ENCODE measurements at places on chromosomes 6 and 20.

GRCh38 chr20:20413810-20414281 lies 45.9 kb downstream of the INSM1 start:
- no peak for DNase-seq

DNA sequence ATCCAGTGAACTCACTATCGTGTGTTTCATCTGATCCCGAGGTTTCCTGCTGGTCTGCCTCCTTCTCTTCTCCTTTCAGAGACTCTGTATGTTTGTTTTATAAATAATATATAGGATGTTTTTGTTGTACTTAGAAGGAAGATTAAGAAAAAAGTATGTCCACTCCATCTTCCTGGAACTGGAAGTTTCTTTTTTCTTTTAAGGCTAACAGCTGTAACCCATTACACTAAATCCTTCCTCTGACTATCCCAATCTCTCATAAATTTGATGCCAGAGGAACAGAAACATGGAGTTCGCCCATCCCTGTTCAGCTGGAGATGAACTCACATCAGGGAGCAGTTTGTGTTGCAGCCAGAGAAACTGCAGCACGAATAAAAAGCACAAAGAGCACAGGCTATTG lies 20.7 kb downstream of the RIPK1 start:
- no peak for DNase-seq

DNA sequence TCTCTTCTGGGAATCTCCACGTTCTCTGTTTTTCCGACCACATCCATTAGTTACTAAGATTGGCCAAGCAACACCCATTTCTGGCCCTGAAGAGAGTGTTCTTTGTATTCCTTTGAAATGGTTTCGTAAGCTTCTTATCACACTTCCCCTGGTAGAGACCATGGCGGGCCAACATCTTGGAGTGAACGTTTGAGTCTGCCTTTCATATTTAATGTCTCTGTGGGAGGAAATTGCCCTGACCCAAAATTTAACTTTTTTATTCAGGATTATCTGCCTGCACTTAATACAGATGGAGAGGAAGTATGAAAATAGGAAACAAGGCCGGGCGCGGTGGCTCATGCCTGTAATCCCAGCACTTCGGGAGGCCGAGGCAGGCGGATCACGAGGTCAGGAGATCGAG lies 177.0 kb upstream of the SNX9 start:
- no peak for DNase-seq

GRCh38 chr20:41563087-41563486 lies 55.1 kb downstream of the CHD6 start:
- DNase-seq = no peak

- no peak for DNase-seq
Observed at GRCh38 chr6:40620574-40621240, 33.5 kb upstream of the LRFN2 start.

DNA sequence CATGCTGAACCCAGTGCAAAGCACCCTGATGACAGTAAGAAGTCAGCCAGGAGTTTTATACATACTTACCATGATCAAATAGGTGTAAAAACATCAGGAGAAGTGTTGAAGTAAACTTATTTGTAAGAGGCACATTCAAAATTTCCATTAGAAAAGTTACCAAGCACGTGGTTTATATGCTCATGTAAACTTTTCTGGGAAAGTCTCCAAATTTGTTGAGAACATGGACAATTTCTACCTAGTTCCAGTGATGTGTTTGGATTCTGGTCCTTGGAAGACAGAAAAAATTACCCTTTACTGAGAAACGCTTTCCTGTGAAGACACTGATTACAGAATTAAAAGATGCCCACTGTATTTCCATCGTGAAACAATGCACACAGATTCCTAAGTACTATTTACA lies 288.9 kb upstream of the CDH4 start:
- no peak for DNase-seq

DNA sequence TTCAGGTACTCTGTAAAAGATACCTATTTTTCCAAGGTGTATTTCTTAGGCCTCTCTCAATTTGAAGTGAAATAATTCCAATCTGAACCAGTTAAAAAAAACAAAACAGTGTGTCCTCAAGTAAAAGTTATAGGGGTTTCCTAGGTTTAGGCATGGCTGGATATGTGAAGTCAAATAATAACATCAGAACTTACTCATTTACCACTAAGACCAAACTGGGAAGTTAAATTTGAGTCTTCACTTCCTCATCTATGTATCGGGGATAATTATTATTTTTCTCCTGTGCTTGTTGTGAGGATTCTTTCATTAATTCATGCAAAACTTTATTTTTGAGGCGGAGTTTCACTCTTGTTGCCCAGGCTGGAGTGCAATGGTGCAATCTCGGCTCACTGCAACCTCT lies 86.2 kb upstream of the PTPRK start:
- no peak for DNase-seq

DNA sequence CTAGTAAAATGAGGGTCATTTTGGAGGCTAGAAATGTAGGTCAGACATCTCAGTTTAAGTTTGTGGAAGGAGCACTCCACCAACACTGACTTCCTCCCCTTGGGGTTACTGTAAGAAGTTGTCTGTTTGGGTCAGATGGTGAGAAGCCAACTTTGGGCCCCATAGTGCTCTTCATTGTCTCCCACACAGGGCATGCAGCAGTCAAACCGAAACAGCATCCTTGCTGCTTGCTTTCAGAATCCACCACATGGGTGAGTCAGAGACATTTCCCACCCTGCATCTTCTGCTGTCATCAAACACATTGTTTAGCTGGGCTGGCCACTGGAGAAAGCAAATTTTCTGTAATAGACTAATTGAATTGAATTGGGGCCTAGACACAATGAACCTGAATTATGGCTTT lies 16.8 kb downstream of the IL17F start:
- DNase-seq = no peak

GRCh38 chr6:151101816-151102694 lies 137.7 kb upstream of the AKAP12 start:
- no peak for DNase-seq

- no peak for DNase-seq
Observed at GRCh38 chr6:34161857-34162515, 16.1 kb upstream of the GRM4 start.

GRCh38 chr6:88179692-88180091 lies 13.5 kb upstream of the CNR1 start:
- DNase-seq = no peak

DNA sequence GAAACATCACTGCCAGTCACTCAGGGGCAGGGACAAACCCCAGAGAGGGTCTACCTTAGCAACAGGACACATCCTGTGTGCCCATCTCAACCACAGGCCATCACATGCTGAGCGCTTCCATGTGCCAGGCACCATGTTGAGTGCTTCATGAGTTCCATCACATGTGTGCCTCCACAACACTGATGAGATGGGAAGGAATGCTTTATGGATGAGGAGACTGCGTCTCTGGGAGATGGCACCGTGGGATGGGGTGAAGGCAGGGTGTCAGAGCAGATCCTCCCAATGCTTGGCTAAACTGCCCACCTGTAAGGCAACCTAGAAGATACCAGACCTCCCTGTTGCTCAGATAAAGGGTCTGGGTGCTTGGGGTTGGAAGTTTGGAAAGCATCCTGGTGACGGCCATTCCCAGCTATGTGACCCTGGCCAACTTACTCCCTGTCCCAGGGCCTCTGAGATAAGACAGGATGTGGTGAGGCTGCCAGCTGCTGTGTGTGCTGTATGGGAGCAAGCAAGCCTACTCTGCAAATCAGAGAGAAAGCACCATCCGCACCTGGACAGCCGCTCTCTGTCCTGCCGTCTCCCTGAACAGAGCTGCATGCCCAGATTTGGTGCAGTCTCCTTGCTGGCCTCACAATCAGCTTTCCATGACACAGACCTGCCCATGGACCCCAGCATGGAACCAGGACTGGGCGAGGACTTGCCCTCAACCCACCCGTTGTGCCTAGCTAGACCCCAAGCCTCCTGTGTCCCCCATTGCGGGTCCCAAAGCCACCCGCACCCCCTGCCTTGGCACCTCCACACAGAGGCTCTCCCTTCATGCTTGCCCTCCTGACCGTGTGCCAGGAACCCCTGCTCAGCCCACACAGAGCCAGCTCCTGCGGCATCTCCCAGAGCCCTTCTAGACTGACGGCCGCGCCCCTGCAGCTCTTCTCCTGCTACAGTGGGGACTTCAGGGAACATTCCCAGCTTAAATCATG lies 143.7 kb downstream of the SYNDIG1 start:
- DNase-seq = no peak

DNA sequence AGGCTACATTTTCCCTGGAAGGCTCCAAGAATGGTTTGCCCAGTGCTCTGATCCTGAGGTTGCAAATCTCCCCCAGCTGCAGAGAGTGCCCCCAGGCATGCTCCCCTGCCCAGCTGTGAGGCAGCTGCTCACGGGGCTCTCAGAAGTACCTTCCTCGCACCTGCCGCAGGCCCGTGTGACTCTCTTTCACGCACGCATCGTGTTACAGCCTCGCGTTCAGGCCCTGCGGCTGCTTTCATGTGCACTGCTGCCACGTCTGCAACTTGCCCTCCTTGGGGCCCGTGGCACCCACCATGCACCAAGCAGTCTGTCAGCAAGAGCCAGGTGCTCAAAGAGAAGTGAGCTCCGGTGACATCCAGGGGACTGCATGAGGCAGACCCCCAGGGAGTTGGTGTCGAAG lies 28.6 kb upstream of the SPO11 start:
- no peak for DNase-seq

GRCh38 chr6:112831022-112831421 lies 483.9 kb downstream of the RFPL4B start:
- no peak for DNase-seq

DNA sequence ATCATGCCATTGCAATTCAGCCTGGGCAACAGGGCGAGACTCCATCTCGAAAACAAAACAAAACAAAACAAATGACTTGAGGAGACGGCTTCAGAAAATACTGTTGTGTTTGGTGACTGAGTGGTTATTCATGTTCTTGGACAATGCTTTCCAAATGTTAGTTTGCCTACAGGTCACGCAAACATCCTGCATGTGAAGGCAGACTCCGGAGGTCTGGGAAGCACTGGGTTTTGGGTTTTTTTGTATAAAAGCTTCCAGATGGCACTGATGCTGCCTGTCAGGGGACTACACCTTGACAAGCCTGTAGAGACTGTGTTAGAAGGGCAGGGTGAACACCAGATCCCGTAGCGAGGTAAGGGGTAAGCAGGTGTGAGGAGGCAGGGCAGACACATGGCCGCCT lies 81.7 kb downstream of the THBS2 start:
- no peak for DNase-seq

DNA sequence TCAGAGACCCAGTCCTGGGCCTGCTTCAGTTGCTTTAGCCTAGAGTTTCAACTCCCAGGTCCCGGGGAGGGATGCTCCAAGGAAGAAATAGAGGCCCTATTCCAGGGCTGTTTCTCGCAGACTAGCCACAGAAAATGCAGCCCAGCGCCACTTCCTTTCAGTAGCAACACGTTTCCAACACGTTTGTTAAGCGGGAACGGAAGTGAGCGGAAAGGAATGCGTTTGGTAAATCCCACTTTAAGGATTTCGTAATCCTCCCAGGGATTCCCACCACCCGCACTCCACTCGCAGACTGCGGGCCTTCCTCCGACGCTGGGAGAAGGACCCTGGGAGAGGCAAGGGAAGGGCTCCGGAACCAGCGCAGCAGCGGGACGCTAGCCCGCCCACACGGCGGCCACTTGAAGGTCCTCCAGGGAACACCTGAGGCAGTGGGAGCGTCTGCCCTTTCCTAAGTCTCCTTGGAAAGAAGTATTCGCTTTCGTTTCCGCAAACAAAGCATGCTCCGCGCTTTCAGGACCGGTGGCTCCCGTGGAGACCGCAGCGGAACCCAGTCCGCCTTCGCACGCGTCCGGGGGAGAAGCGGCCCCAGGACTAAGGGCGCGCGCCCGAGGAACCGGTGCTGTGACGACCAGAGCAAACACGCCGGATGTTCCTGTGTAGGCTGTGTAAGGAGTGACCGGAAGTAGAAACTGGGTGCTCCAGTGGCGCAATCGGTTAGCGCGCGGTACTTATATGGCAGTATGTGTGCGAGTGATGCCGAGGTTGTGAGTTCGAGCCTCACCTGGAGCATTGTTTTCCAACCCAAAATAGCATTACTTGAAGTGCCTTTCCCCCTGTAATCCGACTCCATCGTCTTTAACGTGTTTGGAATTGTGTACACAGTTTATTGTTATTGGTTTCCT lies 227.6 kb upstream of the PRSS16 start:
- no peak for DNase-seq

DNA sequence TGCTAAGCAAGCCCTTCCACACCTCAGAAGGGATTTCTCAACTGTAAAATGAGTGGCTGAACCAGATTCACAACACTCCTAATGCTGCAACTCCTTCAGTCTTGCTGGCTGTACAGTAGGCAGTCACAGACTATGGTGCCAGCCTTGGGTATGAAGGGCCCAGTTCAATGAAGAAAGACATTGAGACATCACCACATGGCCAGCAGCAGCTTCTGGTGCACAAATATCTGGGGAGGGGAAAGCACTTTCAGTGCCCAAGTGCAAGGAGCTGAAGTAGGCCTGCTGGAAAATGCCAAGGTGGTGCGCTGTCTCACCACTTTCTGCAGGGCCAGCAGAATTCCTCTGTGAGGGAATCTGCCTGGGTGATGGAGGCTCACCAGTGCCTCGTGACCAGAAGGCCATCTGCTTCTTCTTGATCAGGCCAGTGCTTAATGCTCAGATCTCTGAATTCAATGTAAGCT lies 1.8 kb downstream of the PLA2G7 start:
- DNase-seq = no peak

GRCh38 chr6:3625149-3625979 lies 126.1 kb downstream of the PXDC1 start:
- no peak for DNase-seq

GRCh38 chr6:53861518-53861917 lies 66.7 kb downstream of the LRRC1 start:
- DNase-seq = no peak

DNA sequence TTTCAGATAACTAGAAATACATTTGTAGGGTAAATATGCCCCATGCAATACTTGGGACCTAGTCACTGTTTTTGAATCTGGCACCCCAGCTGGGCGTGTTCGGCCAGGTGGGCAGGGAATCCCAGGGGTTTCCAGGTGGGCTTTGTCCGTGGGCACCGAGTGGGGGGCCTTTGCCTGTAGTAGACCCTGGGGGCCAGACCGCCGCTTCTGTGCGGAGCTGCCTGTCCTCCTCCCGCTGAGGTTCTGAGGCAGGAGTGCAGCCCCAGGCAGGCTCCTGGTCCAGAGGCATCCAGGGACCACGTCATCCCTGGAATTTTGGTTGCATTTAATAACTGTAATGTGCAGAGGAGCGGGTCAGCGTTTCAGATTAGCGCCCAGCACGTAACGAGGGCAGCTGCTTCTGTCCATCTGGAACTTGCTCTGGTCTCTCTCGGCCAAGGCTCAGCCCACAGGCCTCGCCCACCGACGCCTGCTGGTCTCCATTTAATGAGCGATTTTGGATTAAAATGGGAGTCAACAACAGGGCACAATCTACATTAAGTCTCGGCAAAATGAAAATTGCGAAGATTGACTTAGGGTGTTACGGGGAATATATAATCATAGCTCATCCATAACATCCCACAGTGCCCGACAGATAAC lies 12.8 kb downstream of the BHLHE23 start:
- DNase-seq = no peak

GRCh38 chr20:63835021-63835858 lies 4.2 kb upstream of the ZBTB46 start:
- DNase-seq = no peak

GRCh38 chr6:49327005-49327404 lies 136.0 kb downstream of the MMUT start:
- DNase-seq = no peak

- DNase-seq = no peak
Observed at GRCh38 chr20:20366876-20367574, 879 bp upstream of the INSM1 start.
